Activated CD8-positive, alpha-beta memory T cell treated with anti-CD3 and anti-CD28 coated beads for 36 hours (primary cell): ENCODE measurements at places on chromosomes 4 and X. TPM values are rescaled to one million over a fixed set of nuclear protein-coding genes. Genes with fewer than 3 reads are reported as not detected.

The TKTL1 gene
- not detected for total RNA-seq

The SMIM20 gene
- 24.7 TPM for total RNA-seq

The RS1 gene
- total RNA-seq = not detected

The IDUA gene
- 13.4 TPM for total RNA-seq

The BMX gene
- total RNA-seq = not detected

The MYL5 gene
- 15.1 TPM for total RNA-seq

The C4orf36 gene
- 0.44 TPM for total RNA-seq

The SULT1B1 gene
- 0.13 TPM for total RNA-seq
